ENCODE measurements at places on chromosomes 5 and 9. TPM values are rescaled to one million over a fixed set of nuclear protein-coding genes. Genes with fewer than 3 reads are reported as not detected.
A peak's percentile ranks its signal among the peaks of the same experiment; 100 is the strongest.

The ZDHHC11 gene
- polyA plus RNA-seq = not detected

The LRRC26 gene
- polyA plus RNA-seq = not detected

The FOXD4L3 gene
- polyA plus RNA-seq = not detected

The THBS4 gene
- not detected for polyA plus RNA-seq

The IL13 gene
- not detected for polyA plus RNA-seq

The CSF1R gene
- 242 TPM for polyA plus RNA-seq

The GRM6 gene
- not detected for polyA plus RNA-seq

The MLLT3 gene
- 0.81 TPM for polyA plus RNA-seq

The RUFY1 gene
- 28.8 TPM for polyA plus RNA-seq

The MOB3B gene
- polyA plus RNA-seq = 1.7 TPM

DNA sequence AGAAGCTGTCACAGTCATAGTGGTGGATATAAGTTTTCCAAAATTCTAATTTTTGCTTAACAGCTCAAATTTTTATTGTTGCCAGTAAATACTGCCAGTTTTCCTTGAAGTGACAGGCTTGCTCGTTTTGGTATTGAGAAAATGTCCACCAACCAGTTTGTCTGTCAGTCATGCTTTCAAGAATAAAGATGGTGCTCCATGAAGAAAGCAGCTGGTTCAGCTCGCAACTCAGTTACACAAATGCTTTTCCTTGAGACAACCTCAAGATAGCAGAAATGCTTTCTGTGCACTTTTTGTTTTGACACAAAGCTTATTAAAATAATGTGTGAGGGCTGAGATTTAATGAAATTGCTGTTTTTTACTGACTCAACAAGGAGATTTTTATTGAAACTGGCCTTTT, 135.7 kb downstream of the LRRC70 start:
- no peaks in the 10 kb centered on the region for H3K36me3 ChIP-seq
- H3K4me3 ChIP-seq = no peak overlapping the region
- H3K27me3 ChIP-seq = no peaks in the 10 kb centered on the region
- H3K4me1 ChIP-seq = no peaks in the 10 kb centered on the region
- no peak overlapping the region for H3K27ac ChIP-seq

DNA sequence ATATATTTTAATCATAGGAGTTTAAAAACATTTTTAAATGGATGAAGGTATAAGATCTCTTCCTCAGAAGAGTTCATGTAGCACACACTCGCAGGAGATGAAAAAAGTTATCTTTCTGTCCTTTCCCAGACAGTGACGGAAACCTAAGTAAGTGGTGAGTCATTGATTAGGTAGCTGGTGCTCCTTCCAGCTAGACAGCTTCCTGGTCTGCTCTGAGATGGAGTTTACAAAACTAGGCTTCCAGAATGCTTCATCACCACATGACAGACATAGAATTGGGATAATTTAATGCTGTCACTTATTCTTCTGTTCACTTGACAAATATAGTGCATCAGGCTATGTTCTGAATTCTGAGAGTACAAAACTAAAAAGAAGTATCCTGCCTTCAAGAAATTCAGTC, 2393.0 kb upstream of the C9orf72 start:
- no peak overlapping the region for H3K27ac ChIP-seq
- no peaks in the 10 kb centered on the region for H3K27me3 ChIP-seq
- no peak overlapping the region for H3K4me3 ChIP-seq

DNA sequence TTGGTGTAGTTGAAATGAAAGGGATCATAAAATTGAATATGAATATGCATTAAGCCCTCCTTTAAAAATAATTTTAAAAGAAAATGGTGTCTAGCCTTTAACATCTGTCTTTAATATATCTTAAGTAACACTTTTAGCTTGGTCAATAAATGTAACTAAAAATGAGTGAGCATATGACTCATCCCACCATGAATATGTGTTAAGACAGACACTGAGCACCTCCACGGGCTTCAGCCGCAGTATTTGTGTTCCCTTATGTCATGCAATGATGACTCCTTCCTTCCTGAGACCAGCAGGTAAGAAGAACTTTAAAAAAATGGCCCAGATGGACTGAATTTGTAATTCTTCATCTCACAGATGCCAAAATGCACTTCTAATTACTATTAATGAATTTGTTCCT, 563.2 kb downstream of the NR2F1-AS1 start:
- H3K36me3 ChIP-seq = no peaks in the 10 kb centered on the region
- H3K27ac ChIP-seq = no peak overlapping the region
- no peak overlapping the region for H3K4me3 ChIP-seq
- no peaks in the 10 kb centered on the region for H3K4me1 ChIP-seq
- DNase-seq = no peak

GRCh38 chr9:18061856-18062255, 412.1 kb upstream of the ADAMTSL1 start:
- no peaks in the 10 kb centered on the region for H3K4me1 ChIP-seq
- no peak overlapping the region for H3K4me3 ChIP-seq
- H3K36me3 ChIP-seq = no peaks in the 10 kb centered on the region

GRCh38 chr9:84978661-84979060, 309.1 kb downstream of the NTRK2 start:
- peaks cover 2% of the 10 kb centered on the region for H3K27me3 ChIP-seq
- no peaks in the 10 kb centered on the region for H3K36me3 ChIP-seq
- no peak for DNase-seq
- no peak overlapping the region for H3K27ac ChIP-seq

DNA sequence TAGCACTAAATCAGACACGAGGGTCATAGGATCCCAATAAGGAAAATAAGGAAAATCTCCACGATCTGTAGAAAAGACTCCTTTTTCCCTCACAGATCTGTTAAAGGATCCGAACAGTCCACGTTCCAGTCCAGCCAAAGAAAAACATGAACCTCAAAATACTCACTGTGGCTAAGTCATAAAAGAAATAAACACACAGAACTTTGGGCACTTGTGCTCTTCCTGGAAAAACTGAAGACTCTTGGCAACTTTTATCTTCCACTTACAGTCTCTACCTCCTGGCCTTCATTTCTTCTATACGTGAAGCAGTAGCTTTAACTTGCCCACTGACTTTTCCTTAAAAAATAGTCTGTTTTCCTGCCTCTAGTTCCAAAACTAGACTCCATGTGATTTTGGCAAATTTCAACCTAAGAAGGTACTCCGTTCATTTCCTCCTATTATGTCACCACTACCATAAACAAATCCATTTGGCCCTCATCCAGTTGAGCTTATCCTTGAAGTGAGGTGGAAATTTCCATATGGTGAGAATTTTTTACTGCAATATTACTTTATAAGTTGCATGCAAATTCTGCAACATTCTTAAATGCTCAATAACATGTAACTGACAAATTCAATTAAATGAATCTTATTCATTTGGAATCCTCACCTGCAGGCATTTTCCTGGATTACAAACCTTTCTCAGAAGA, 5.3 kb upstream of the LHFPL2 start:
- no peaks in the 10 kb centered on the region for H3K36me3 ChIP-seq
- no peak overlapping the region for H3K27ac ChIP-seq
- H3K27me3 ChIP-seq = peaks cover 11% of the 10 kb centered on the region
- H3K4me1 ChIP-seq = peaks cover 4% of the 10 kb centered on the region

- H3K36me3 ChIP-seq = no peaks in the 10 kb centered on the region
- H3K27ac ChIP-seq = no peak overlapping the region
- no peak overlapping the region for H3K4me3 ChIP-seq
These were observed 14.2 kb downstream of the SLIT3 start for GRCh38 chr5:169286572-169287300.

- peaks cover 9% of the 10 kb centered on the region for H3K4me1 ChIP-seq
- no peaks in the 10 kb centered on the region for H3K27me3 ChIP-seq
- H3K4me3 ChIP-seq = no peak overlapping the region
These were observed 55.7 kb downstream of the ARL15 start for GRCh38 chr5:54254482-54255198.

- H3K27me3 ChIP-seq = no peaks in the 10 kb centered on the region
- H3K36me3 ChIP-seq = no peaks in the 10 kb centered on the region
- DNase-seq = no peak
These were observed 51.0 kb downstream of the HABP4 start for GRCh38 chr9:96500696-96501632.

GRCh38 chr5:7991125-7991821, 122.3 kb downstream of the MTRR start:
- no peak for DNase-seq
- no peak overlapping the region for H3K4me3 ChIP-seq
- no peaks in the 10 kb centered on the region for H3K36me3 ChIP-seq

GRCh38 chr5:71640408-71640807, 53.3 kb downstream of the MCCC2 start:
- no peak overlapping the region for H3K4me3 ChIP-seq
- no peak overlapping the region for H3K27ac ChIP-seq
- H3K27me3 ChIP-seq = no peaks in the 10 kb centered on the region
- H3K36me3 ChIP-seq = peaks cover 40% of the 10 kb centered on the region
- H3K4me1 ChIP-seq = no peaks in the 10 kb centered on the region
- no peak for DNase-seq

DNA sequence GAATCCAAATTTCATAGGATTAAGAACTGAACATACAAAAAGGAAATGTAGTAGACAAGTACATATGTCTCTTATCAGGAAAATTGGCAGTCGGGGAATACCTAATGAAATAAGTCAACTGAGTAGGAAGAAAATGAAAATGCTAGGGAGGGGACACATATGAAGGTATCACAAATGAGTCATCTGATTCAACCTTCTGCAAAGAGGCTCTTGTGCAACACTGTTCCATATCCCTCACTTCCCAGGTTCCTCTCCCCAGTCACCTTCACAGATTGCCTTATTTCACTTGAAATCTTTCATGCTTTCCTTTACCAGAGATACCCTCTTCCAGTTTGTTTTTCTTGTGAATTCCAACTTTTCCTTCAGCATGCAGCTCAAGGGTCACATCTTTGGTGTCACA, 139.0 kb downstream of the RFX3 start:
- H3K4me3 ChIP-seq = no peak overlapping the region
- no peak for DNase-seq
- H3K27me3 ChIP-seq = no peaks in the 10 kb centered on the region
- H3K27ac ChIP-seq = no peak overlapping the region

DNA sequence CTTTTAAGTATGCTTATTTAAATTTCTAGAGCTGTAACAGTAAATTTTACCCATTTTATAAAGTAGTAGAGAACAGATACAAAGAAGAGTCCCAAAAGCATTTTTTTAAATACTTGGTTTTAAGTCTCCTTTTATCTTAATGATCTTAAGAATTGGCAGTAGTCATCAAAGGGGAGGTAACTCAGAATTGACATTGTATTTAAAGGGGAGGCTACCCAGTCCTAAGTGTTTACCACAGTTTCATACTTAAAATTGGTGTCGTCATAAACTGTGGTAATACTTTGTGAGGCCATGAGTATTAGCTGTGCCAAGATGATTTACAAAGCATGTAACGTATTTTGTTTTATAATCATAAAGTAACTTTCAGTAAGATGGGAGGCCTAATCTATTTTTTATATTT, 14.8 kb downstream of the SLC25A46 start:
- no peak for DNase-seq
- H3K27ac ChIP-seq = no peak overlapping the region
- no peak overlapping the region for H3K4me3 ChIP-seq
- no peaks in the 10 kb centered on the region for H3K27me3 ChIP-seq

DNA sequence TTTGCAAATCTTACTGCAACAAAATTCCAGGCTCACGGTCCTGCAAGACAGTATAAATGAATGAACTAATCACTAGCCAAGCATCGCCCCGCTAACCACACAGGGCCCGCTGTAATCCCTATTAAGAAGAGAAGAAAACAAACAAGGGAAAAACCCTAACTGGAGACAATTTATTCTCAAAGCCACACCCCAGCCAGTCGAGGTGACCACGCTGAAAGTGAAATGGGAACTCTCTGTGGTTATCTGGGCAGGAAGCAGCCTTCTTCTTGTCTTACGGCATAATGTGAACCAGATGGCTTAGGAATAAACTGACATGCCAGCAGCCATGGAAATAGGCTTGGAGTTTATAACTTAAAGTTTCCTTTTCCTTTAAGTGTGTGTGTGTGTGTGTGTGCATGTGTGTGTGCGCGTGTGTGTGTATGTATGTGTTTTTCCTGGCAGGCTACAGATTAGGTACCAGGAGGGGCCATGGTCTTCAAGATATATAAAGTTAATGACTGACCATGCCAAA, 120.2 kb downstream of the SEMA6A start:
- H3K27me3 ChIP-seq = no peaks in the 10 kb centered on the region
- peaks cover 20% of the 10 kb centered on the region for H3K4me1 ChIP-seq
- peak; percentile 42 for DNase-seq
- no peaks in the 10 kb centered on the region for H3K36me3 ChIP-seq
- no peak overlapping the region for H3K4me3 ChIP-seq
- no peak overlapping the region for H3K27ac ChIP-seq

- H3K4me1 ChIP-seq = peaks cover 9% of the 10 kb centered on the region
- no peak overlapping the region for H3K4me3 ChIP-seq
- no peak overlapping the region for H3K27ac ChIP-seq
- no peaks in the 10 kb centered on the region for H3K36me3 ChIP-seq
- no peaks in the 10 kb centered on the region for H3K27me3 ChIP-seq
- DNase-seq = peak; percentile 18
These were observed 193.9 kb downstream of the SEC61B start for GRCh38 chr9:99416007-99416406.

DNA sequence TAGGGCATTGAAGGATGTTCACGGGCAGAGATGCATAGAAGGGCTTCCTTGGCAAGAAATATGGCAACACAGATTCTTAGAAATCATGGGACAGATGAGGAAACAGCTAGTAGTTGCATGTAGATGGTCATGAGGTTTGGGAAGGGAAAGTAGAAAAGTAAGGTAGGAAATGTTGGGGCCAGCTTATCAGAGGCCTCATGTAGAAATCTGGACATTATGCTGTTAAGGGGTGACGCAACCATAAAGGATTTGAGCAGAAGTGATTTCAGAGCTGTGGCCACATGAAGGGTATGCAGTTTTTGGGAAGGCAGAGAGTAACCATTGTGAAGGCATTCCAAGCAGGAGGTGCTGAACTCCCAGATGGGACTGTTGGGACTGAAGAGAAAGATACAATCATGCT, 224.0 kb downstream of the ARHGAP26 start:
- no peak overlapping the region for H3K4me3 ChIP-seq
- no peaks in the 10 kb centered on the region for H3K27me3 ChIP-seq
- peak; percentile 63 for DNase-seq
- H3K4me1 ChIP-seq = peaks cover 44% of the 10 kb centered on the region
- H3K36me3 ChIP-seq = peaks cover 4% of the 10 kb centered on the region
- H3K27ac ChIP-seq = no peak overlapping the region

DNA sequence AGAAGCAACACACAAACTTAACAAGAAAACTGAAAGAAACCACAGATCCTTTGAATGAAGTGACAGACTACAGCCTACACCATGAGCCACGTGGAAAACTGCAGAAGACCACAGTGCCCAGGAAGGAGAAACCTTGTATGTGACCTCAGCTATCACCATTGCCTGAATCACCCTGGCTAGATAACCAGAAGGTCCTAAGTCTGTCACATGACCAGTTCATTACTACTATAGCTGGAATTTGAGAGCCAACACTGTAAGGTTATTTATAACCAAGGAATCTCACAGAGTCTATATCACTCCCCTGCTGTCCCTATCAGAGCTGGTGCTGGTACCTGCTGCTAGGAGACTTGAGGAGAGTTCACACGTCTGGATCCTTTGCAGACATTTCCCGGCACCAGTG, 90.3 kb upstream of the FBXL17 start:
- H3K36me3 ChIP-seq = no peaks in the 10 kb centered on the region
- no peak overlapping the region for H3K27ac ChIP-seq
- H3K4me1 ChIP-seq = no peaks in the 10 kb centered on the region
- H3K4me3 ChIP-seq = no peak overlapping the region

Measured in CD14-positive monocyte (primary cell).